ENCODE measurements at places on chromosomes 6 and 20.

DNA sequence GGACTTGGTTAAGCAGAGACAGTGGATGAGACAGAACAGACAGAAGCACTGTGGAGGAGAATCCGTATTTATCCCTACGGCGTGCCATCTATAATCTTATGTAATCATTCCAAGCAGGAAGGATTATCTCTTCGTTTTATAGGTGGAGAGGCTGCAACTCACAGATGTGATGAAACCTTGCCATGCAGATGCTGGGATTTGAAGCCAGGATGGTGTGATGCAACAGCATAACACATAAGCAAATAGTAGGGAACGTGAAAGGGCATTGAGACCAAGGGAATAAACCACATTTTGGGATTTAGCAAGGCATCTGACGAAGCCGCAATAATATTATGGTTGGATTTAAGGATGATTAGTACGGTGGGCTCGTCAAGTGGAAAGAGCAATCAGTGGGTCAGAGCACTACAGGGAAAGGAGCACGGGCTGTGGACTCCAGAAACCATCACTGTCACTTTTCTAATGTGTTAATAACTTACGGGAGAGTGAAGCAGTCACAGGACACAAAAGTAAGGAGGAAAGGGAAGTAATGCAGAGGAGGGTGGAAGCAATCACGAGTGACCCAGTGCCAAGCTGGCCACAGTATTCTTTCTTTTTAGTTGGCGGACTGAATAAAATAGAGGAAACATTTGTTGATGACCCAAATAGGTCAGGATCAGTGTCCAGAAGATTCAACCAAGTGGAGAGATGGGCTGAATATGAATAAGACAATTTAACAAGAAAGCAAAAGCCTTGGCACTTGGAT lies 119.6 kb upstream of the EDN1 start:
- no peak for DNase-seq

- DNase-seq, result no peak
Measured at GRCh38 chr20:13841206-13841605, 56.4 kb downstream of the NDUFAF5 start.

- peak; percentile 13 for DNase-seq
Measured at GRCh38 chr6:100001915-100002388, 7.9 kb upstream of the MCHR2 start.

DNA sequence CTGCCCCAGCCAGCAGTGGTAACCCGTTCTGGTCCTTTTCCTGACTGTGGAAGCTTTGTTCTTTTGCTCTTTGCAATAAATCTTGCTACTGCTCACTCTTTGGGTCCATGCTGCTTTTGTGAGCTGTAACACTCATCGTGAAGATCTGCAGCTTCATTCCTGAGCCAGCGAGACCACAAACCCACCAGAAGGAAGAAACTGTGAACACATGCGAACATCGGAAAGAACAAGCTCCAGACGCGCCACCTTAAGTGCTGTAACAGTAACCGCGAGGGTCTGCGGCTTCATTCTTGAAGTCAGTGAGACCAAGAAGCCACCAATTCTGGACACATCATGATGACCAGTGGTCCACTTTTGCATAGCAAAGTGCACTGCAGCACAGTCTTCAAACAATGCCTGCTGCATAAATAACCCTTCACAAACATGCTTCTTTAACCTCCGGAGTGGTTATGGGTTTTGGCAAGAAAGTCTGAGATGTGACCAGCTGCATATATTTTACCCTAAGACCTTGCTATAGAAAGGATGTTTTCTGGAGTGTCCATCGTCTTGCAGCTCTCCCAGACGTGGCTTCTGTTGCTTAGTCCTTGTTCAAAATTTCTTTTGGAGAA lies 8.9 kb upstream of the MUC22 start:
- DNase-seq, result no peak

- DNase-seq, result no peak
Measured at GRCh38 chr6:130946076-130946475, 117.0 kb downstream of the EPB41L2 start.

DNA sequence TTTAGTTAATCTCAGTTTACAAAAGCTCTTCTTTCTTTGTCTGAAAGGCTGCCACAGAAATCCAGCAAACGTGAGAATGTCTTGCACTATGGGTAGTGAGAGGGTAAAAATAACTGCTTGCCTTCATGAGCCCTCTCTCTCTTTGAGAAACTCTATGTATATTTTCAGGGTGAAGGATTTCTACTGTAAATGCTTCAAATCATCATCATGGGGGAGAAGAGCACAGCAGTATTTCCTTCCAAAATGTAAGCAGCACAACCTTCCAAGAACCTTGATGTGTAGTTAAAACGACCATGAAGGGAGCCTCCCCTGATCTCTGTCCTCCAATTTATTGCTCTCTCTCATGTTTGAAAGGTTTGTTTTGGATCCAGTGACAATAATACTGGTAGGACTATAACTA lies 141.3 kb upstream of the CENPW start:
- DNase-seq, result no peak

DNA sequence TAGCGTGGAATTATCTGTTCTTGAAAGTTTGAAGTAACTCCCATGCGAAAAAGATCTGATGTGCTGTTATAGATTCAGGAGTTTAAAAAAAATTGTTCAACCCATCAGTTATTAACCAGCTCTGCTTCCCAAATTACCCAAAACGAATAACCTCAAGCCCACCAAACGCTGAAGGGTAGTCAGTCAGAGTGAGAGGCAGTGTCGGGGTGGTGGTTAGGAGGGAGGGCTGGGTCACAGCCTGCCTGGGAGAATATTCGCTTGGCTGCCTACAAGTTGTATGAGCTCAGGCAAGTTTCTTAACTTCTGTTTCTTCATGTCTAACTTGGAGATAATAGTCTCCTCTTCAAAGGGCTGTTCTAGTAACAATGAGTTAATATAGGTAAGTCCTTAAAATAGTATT lies 114.6 kb downstream of the JPH2 start:
- no peak for DNase-seq

DNA sequence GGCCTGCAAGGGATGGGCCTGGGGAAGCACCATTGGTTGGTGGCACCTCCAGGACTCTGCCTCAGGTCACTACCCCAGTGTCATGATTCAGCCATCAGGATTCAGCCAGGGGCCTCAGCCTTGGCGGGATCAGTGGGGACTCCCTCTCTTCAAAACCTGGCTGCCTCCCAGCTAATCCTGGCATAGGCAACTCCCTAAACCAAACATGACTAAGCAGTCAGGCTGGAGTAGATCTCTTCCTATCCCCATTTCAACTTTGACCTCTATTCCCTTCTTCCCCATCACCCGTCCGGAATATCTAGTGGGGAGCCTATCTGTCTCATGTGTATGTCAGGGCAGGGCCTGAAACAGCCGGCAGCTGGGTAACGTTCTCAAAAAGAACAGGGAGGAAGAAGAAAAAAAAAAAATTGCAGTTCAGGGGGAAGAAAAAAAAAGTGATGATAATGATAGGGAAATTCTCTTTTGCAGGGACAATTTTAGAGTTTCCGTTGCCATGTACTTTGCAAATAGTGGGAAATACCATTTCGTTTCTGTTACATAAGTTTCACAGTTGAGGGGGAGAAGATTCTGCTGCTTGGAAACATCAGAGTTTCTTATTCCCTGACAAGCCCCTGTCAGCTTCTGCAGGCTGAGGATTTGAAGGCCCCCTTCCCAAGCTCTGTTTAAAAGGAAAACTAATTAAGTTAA lies 4.1 kb upstream of the PREX1 start:
- peak; percentile 55 for DNase-seq

DNA sequence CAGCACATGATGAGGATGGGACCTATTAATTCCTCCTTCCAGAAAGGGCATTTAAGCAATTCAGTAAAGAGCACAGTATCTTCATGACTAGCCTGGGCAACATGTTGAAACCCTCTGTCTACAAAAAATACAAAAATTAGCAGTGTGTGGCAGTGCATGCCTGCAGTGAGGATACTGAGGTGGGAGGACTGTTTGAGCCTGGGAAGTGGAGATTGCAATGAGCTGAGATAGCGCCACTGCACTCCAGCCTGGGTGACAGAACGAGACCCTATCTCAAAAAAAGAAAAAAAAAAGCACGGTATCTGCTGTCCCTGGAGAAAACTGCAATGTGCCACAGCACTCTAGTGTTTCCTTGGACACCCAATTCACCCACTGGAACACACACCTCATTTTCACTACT lies 18.4 kb downstream of the SAMD3 start:
- DNase-seq, result no peak

DNA sequence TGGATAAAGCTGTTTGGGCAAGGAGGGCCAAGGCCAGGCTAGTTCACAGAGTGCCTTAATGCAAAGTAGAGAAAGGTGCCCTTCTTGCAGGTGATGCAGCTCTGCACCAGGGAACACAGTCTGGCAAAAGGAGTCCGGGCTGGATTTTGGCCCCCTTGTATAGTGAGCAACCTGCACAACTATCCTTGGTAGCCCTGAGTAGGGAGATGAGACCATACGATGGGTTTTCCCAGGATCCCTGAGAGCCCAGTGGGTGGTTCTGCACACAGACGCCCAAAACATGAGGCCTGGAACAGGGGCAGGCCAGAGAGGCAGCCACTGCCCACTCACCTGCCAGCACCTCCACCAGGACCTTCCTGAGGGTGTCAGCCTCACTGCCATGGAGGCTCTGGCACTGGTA lies 2.0 kb downstream of the TREM2 start:
- no peak for DNase-seq

DNA sequence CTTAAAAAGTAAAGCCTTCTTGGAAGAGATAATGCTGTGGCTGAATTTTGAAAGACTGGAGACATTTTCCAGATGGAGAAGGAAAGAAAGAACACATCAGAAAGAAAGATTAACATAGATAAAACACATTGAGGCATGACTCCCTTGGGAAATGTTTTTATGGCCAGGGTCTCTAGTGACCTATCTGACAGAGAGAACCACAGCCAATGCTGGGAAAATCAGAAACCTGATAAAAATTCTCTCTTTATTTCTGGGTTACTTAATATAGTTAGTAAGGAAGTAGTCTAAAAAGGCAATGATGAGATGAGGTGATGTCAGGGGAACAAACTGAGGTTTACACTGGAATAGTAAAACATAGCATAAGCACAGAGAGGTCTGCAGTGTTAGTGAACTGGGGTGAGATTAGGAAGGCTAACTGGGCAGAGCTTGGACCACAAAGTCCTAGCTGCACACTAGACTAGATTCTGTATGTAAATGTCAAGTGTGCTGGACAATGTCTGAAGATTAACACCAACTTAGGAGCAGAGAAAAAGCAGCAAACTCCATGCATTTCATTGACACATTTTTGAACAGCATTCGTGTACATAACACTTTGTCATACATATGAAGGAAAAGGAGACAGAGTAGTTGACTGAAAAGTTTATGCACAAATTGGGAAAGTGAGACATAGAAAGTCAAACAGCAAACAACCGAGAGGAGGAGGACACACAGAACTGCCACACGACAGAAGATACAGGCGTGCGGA lies 31.0 kb downstream of the ELOVL2 start:
- DNase-seq, result no peak

DNA sequence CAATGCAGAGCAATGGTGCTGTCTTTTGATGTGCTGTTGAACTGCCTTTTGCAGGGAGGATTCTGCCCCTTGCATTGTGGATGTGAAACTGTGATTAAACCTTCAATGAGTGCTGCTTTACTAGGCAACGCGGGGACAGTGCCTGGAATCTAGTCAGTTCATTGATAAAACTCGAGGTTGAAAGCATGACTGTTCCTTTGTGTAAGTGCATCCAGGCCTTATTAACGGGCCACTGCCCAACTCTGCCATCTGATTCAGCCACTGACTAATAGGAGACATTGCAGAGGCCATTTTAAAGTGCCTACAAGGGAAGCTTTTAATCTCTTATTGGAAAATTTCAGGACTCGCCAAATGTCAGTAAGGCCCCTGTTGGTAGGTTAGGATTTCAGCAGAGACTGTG lies 49.3 kb downstream of the SLC35F1 start:
- DNase-seq, result no peak

GRCh38 chr6:150720774-150721233 lies 121.1 kb downstream of the PLEKHG1 start:
- DNase-seq, result no peak

DNA sequence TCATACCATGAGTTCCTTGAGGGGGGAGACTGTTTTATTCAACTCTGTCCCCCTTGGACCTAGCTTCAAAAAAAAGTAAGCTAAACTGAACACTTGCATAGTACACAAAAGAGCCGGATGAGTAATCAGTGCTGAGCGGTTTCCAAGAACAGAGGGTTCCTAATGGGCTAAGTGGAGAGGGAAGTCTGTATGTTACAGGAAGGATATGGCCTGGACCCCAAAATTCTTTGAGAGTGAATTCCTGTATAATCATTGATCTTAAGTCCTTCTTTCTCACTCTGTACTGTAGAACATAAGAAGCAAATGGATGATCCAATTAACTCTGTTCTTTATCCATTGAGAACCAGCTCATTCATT lies 324.7 kb upstream of the CNR1 start:
- no peak for DNase-seq

- no peak for DNase-seq
Measured at GRCh38 chr6:39896701-39897100, 37.6 kb downstream of the MOCS1 start.

- DNase-seq, result no peak
Measured at GRCh38 chr6:119856136-119856535, 506.6 kb upstream of the MAN1A1 start.

Measured in GM04503 (cell line).